ENCODE measurements at places on chromosomes 3 and 15.

DNA sequence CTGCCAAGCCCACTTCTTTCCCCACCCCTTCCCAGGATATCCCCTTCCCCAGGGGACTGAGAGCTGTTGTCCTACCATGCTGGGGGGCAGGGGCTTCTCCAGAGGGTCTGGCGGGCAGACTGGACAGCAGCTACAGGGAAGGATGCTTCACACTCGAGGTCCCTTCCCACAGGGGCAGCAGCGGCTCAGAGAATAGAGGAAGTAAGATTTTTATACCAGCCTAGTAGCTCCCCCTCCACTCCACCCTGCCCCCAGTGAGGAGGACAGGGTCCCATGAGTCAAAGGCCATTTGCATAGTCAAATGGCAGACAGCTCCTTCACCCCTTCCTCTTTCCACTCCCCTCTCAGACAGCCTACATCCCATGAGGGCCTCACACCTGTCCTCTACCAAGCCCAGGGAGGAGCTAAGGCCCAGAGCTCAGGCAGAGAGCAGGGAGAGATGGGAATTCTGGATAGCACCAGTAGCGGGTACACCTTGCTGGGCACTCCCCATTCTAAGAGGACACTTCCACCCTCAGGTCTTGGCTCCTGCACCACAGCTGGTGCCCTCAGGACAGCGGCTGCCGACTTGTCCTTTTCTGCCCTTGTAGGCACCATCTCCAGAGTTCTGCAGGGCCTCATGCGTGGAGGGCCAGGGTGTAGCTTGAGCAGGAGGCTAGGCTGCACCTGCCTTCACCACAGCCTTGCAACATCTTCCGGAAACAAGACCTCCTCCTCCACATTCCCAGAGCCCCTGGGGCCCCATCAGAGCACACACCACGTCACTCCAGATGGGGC is at the start of gene TLR9:
Gene TLR9, minus strand, starts transcription at position 194 of the 777 bp plus-strand sequence. Its CDS starts 116 bp downstream, at position 78.
- no peak for DNase-seq

DNA sequence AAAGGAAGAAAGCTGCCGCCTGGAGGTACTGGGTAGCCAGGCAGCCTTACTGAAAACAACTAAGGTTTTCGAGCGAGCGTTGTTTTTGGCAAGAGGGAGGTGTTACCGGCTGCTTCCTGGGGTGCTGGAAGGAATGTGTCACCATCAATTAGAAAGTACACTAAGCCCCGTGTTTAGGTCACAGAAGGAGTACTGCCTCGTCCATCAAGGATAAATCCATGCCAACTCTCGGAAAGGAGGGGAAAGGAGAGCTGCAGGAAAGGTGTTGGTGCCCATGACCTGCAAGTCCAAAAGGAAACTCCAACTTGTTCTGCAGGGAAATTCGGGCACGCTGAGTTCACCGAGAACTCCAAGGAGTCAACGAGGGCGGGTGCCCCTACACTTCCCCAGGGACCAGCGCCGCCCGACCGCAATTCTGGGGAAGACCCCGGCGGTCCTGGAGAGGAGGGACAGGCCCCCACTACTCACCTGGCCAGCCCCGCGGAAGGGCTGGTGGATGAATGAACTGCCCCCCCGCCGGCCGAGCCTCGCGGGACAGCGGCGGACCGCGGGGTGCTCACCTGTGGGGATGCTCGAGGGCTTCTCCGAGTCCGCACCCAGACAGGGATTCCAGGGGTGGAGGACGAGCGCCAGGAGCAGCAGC is 542 bp downstream of the PLOD2 start:
- DNase-seq = no peak

DNA sequence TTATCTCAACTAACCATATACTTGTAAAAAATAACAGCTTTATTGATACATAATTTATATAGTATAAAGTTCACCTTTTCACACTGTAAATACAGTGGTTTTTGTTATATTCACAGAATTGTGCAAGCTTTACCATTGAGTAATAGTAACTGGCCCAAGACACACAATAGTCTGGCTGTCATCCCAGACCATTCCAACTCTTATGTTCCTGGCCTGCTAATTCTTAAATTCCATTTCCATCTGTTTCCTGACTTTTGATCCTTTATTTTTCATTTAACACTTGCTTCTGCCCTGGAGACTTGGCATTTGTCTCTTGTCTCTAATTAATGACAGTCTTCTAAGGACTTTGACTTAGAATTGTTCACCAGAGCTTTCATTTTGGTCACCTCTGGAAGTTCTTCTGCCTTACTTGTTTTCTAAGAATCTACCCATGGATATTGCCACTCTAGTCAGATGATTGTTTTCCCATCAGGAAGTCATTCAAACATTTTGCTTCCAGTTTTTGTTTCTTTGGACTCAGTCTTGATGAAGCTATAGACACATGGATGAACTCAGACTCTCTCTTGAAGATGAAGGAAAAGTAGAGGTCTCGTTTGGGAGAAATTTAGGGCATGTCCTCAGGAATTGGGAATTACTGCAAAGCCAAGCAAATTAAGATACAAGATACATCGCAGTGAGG is 27.2 kb upstream of the PLSCR4 start:
- DNase-seq = no peak

DNA sequence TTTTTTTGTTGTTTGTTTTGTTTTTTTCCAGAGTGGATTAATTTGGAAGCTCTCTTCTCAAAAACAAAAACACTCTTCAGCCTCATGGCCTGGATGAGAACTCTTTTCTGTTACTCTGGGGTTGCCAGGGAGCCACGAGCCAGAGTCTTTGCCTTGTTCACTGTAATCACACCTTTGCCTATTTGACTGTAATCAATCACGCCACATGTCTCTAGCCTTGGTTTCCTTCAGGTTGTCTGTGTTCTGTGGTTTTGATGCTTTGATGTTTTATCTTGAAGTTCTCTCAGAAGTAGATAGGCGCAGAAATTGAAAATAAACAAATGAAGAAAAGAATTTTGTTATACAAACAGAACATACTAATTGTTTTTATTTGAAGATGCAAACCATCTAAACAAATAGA is 62.3 kb upstream of the IGF1R start:
- no peak for DNase-seq

DNA sequence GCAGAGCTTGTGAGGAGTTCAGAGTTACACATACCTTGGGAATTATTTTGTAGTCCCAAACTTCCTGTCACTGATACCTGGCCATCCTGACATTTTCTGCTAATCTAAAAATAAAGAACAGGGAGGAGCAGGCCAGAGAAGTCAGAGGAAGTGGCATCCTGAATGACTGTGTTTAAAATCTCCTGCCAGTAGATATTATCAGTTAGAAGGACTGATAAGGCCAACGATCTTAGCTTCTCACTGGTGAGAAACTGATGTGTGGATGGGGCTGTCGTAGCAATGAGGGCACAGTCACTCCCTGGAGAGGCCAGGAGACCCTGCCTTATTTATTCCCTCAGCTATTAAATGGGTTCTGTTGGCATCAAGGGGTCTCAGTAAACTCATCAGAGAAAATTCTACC is 115.1 kb downstream of the DGKG start:
- no peak for DNase-seq

- DNase-seq = no peak
These were observed 175.8 kb downstream of the XXYLT1 start for GRCh38 chr3:195095035-195095703.

- no peak for DNase-seq
These were observed 148.4 kb downstream of the TIGIT start for GRCh38 chr3:114442246-114442645.

- DNase-seq = no peak
These were observed 68.1 kb upstream of the TLE3 start for GRCh38 chr15:70165716-70166284.

DNA sequence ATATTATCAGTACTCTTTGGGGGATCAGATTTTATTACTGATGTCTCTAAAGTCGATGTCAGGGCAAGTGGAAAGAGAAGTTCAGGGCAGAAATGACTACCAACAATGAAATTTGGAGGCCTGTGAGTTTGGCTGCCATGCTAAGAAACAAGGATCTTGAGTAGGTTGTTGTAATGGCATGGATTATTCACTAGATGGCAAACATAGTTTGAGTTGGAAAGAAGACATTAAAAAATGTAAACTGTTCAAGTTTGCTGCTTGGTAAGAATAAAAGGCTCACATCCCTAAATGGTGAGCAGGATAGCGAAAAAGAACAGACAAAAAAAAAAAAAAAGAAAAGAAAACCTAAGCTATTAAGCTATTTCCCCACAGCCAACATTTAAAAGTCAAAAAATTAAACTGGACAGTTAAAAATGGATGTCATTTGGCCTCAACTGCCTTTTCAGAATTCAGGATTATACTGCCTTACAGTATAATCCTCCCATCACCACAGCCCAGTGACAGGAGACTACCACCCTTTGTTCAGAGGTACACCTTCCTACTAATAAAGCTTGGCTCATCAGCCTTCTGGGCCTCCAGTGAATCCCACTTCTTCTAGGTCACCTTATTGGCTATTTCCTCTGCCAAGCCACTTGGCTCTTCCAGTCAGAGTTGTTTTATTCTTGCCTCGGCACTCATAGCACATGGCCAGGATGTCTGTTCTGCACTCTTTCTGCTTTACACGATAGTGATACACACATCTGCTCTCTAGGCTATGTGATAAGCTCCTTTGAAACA is 163.7 kb downstream of the PLD1 start:
- no peak for DNase-seq

GRCh38 chr3:76789237-76789636 is 250.7 kb upstream of the ROBO2 start:
- no peak for DNase-seq

Data from activated CD4-positive, CD25-positive, alpha-beta regulatory T cell (primary cell).